ENCODE measurements at places on chromosomes 3 and 15. TPM values are rescaled to one million over a fixed set of nuclear protein-coding genes. Genes with fewer than 3 reads are reported as not detected.
A peak's percentile ranks its signal among the peaks of the same experiment; 100 is the strongest.

Gene MME
- total RNA-seq: 37.0 TPM

- no peaks in the 10 kb centered on the region for H3K4me1 ChIP-seq
- no peaks in the 10 kb centered on the region for H3K27me3 ChIP-seq
- no peak overlapping the region for H3K4me3 ChIP-seq
Observed at GRCh38 chr15:47965297-47965696, 155.5 kb upstream of the SLC24A5 start.

GRCh38 chr15:31016446-31016915 is 25.1 kb upstream of the MTMR10 start:
- no peaks in the 10 kb centered on the region for H3K27me3 ChIP-seq
- no peaks in the 10 kb centered on the region for H3K4me1 ChIP-seq
- no peak overlapping the region for H3K27ac ChIP-seq

DNA sequence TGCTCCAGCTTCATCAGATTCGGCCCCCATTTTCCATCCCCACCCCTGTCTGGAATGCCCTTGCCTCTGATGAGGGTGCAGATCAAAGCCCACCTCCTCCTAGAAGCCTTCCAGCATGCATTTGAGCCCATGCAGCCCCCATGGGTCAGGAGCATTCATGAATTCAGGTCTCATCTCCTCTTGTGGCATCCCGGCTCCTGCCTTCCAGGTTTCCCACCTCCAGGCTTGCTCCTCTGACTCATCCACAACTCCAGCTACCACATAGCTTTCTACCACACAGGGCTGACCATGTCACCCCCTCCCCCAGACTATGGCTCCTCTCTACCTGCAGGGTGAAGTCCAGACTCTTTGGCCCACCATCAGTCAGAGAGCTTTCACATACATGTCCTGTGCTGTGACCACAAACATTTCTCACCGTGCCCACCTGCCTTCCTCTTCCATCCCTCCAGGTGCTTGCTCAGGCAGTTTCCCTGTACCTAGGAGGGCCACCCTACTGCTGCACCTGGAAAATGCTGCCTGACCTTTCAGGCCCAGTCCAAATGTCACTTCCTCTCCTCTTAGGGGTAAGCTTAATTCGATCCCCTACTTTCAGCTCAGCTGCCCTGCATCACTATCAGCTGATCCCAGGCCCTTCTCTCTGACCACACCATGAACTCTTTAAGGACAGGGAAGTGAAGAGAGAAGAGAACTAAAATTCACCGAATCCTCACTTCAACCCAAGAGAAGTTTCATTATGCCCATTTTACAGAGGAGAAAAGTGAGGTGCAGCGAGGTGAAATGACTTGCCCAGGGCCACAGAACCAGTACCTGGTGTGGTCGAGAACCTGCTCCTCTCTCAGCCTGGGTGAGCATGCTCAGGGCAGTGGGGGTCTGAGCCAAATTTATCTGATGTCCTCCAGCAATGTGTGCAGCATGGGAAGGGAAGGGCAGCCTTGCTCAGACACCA is 13.7 kb upstream of the FGD5 start:
- no peak overlapping the region for H3K27ac ChIP-seq
- peaks cover 5% of the 10 kb centered on the region for H3K4me1 ChIP-seq
- no peak for DNase-seq
- H3K36me3 ChIP-seq: no peaks in the 10 kb centered on the region
- H3K4me3 ChIP-seq: no peak overlapping the region

Gene IQCF5
- not detected for total RNA-seq

DNA sequence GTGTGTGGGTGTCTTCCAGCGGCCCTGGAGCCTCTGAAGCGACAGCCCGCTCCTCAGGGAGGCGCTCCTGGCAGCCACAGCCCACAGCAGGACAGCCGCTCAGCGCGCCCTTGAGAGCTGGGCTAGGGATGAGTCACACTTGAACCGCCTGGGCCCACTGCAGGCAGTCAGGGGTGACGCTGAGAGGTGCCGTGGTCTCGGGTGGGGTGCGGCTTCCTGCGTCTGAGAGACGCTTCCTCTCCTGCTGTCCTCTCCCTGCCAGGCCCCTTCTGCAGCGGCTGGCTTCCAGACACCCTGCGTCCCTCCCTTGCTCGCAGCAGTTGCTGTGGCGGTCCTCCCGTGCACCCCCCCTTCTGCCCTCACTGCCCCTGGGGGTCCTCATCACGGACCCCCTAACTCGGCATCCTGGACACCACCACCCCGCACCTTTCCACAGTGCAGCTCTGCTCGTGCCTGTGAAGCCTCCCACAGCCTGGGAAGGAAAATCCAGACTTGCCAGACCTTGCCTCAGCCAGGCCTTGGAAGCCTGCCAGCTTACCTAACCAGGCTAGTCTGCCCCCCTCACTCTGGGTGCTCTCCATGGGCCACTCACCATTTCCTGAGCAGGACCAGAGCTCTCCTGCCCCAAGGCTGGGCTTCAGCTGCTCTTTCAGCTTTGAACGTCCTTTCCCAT is 1.1 kb upstream of the SPTBN5 start:
- peak; percentile 80 for DNase-seq
- peak overlapping the region; percentile 33 for H3K4me3 ChIP-seq
- peak overlapping the region; percentile 75 for H3K27ac ChIP-seq
- H3K36me3 ChIP-seq: peaks cover 13% of the 10 kb centered on the region
- H3K27me3 ChIP-seq: no peaks in the 10 kb centered on the region

GRCh38 chr15:49428409-49429095 is 5.5 kb downstream of the FGF7 start:
- H3K27ac ChIP-seq: no peak overlapping the region
- peak; percentile 33 for DNase-seq
- H3K4me3 ChIP-seq: no peak overlapping the region
- H3K27me3 ChIP-seq: no peaks in the 10 kb centered on the region

DNA sequence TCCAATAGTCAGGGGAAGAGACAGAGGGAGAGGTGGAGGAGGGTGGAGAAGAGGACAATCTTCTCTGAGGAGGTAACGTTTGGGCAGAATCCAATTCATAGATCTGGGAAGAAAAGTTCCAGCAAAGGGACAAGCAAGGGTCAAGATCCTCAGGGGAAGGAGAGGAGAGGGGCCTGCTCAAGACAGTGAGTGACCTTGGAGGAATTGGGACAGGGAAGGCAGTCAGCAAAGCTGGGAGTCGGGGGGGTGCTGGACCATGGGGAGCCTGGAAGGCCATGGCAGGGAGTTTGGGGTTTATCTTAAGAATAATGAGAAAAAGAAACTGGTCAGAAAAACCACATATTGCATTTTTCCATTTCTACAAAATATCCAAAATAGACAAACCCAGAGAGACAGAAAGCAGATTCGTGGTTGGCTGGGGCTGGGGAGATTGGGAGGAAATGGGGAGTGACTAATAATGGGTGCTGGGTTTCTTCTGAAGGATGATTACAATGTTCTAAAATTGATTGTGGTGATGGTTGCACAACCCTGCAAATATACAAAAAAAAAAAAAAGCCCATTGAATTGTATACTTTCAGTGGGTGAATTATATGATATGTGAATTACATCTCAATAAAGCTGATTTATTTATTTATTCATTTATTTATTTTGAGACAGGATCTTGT is 19.6 kb upstream of the SRP14 start:
- peaks cover 5% of the 10 kb centered on the region for H3K36me3 ChIP-seq
- no peaks in the 10 kb centered on the region for H3K27me3 ChIP-seq
- no peak for DNase-seq
- H3K4me1 ChIP-seq: peaks cover 28% of the 10 kb centered on the region
- H3K27ac ChIP-seq: no peak overlapping the region

GRCh38 chr15:82907350-82907749 is 45.2 kb downstream of the HOMER2 start:
- H3K27ac ChIP-seq: no peak overlapping the region
- no peaks in the 10 kb centered on the region for H3K4me1 ChIP-seq
- no peak overlapping the region for H3K4me3 ChIP-seq
- H3K27me3 ChIP-seq: peaks cover 11% of the 10 kb centered on the region

- H3K4me3 ChIP-seq: no peak overlapping the region
- H3K36me3 ChIP-seq: no peaks in the 10 kb centered on the region
- H3K27me3 ChIP-seq: no peaks in the 10 kb centered on the region
- peaks cover 5% of the 10 kb centered on the region for H3K4me1 ChIP-seq
Observed at GRCh38 chr3:104176706-104177105, 1190.0 kb upstream of the ALCAM start.

Gene HYAL2
- 12.6 TPM for total RNA-seq

DNA sequence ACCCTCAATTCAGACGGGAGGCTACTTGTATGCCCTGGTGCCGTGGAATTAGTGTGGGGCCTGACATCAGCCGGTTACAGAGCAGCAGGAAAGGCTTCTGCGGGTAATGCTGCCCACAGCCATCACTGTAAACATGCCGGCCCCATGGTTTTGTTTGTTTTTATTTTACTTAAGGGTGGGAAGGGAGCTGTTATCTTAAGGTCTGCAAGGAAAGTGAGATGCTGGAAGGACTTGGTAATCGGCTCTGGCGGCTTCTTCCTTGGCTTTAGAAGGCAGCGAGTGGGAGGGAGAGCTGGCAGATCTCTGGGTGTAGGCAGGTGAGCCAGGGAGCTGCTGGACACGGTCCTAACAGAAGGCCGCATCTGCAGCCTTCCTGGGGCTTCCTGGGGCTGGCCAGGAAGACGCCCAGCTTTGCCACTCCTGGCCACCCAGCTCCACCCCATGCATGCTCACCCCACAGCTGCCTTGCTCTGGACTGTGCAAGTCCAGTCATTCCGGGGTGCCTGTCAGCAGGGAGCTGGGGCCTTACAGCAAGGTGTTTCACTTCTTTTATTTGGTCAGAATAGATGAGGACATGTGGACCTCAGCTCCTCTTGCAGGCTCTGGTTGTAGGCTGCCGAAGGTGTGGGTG is 54.1 kb upstream of the FURIN start:
- no peak for DNase-seq
- no peak overlapping the region for H3K4me3 ChIP-seq
- H3K27me3 ChIP-seq: no peaks in the 10 kb centered on the region
- no peak overlapping the region for H3K27ac ChIP-seq
- no peaks in the 10 kb centered on the region for H3K4me1 ChIP-seq

GRCh38 chr15:50797926-50798325 is 32.4 kb upstream of the SPPL2A start:
- DNase-seq: peak; percentile 4
- H3K4me1 ChIP-seq: peaks cover 10% of the 10 kb centered on the region
- no peaks in the 10 kb centered on the region for H3K36me3 ChIP-seq
- H3K4me3 ChIP-seq: no peak overlapping the region

Gene GOLGA6L7
- not detected for total RNA-seq

Gene SAMMSON
- not detected for total RNA-seq

Gene MYLK
- 1.3 TPM for total RNA-seq

GRCh38 chr15:79562899-79563298 is 130.8 kb downstream of the MINAR1 start:
- H3K27ac ChIP-seq: no peak overlapping the region
- no peak overlapping the region for H3K4me3 ChIP-seq
- H3K27me3 ChIP-seq: peaks cover 39% of the 10 kb centered on the region
- DNase-seq: no peak
- no peaks in the 10 kb centered on the region for H3K36me3 ChIP-seq

Gene GPR176
- 1.8 TPM for total RNA-seq

- peaks cover 28% of the 10 kb centered on the region for H3K4me1 ChIP-seq
- H3K27ac ChIP-seq: peak overlapping the region; percentile 74
- H3K4me3 ChIP-seq: peak overlapping the region; percentile 68
- peaks cover 67% of the 10 kb centered on the region for H3K36me3 ChIP-seq
- no peaks in the 10 kb centered on the region for H3K27me3 ChIP-seq
Observed at GRCh38 chr15:72198356-72199204, 993 bp upstream of the GRAMD2A start.

DNA sequence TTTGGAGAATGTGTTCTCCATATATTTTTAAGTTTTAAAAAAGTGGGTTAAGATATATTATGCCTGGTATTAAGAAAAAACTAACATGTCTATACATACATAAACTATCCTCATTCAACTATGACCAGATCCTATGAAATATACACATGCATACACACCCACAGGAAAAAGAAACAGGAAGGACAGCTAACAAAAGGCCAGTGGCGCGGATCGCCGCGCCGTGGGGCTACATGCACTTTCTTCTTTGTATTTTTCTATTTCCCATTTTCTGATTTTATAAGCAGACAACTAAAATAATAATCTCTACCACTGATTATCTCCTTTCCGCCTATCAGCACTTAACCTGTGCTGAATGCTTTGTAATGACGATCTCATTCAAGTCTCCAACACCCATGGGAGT is 160.1 kb downstream of the OR4M2 start:
- no peaks in the 10 kb centered on the region for H3K27me3 ChIP-seq
- no peak overlapping the region for H3K27ac ChIP-seq
- no peak for DNase-seq
- no peak overlapping the region for H3K4me3 ChIP-seq
- H3K36me3 ChIP-seq: no peaks in the 10 kb centered on the region
- peaks cover 19% of the 10 kb centered on the region for H3K4me1 ChIP-seq

GRCh38 chr3:143188881-143189280 is 69.3 kb downstream of the CHST2 start:
- no peak for DNase-seq
- H3K4me3 ChIP-seq: no peak overlapping the region
- no peaks in the 10 kb centered on the region for H3K36me3 ChIP-seq
- no peaks in the 10 kb centered on the region for H3K4me1 ChIP-seq

DNA sequence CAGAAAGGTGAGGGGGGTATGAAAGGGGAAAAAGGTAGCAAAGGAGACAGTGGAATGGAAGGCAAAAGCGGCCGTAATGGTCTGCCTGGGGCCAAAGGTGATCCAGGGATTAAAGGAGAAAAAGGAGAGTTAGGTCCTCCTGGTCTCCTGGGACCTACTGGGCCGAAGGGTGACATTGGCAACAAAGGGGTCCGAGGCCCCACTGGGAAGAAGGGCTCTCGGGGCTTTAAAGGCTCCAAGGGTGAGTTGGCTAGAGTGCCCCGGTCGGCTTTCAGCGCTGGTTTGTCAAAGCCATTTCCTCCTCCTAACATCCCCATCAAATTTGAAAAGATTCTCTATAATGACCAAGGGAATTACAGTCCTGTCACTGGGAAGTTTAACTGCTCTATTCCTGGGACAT is 6.7 kb downstream of the OTOL1 start:
- H3K27ac ChIP-seq: no peak overlapping the region
- H3K4me1 ChIP-seq: peaks cover 10% of the 10 kb centered on the region
- H3K4me3 ChIP-seq: no peak overlapping the region
- no peak for DNase-seq

- H3K27ac ChIP-seq: peak overlapping the region; percentile 9
- peaks cover 22% of the 10 kb centered on the region for H3K36me3 ChIP-seq
- H3K4me1 ChIP-seq: peaks cover 9% of the 10 kb centered on the region
- no peaks in the 10 kb centered on the region for H3K27me3 ChIP-seq
- DNase-seq: peak; percentile 22
Observed at GRCh38 chr3:43736558-43737440, 46.1 kb downstream of the ABHD5 start.

Gene COX5A
- total RNA-seq: 339 TPM

DNA sequence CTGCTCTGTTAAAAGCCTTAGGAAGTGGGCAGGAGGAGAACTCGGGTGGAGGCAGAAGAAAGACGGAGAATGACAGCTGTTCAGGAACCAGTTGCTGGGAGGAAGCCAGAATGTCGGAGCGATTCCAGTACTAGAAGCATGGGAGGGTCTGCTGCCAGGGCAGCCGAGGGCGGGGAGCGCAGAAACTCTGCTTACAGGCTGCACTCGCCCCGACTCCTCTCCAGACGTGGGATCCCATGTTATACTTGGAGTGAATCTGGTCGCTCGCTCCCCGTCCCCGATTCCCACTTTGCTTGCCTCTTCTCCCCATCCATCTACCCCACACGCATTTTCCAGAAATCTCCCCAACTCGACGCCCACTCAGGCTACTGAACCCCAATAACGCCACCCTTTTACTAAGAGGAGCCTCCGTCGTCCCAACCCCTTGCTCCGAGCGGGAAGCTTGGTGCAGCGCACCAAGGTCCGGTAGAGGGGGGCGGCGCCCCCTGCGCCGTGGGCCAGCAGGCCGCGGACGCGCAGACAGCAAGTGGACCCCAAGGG is 665 bp downstream of the GATM start:
- H3K4me1 ChIP-seq: peaks cover 9% of the 10 kb centered on the region
- peak overlapping the region; percentile 84 for H3K4me3 ChIP-seq
- no peak overlapping the region for H3K27ac ChIP-seq
- DNase-seq: no peak

Gene EIF1B
- total RNA-seq: 87.2 TPM
